Muscle of back (tissue), 13 donors: ENCODE measurements at places on chromosomes 6 and 20.
A peak's percentile ranks its signal among the peaks of the same experiment; 100 is the strongest.

DNA sequence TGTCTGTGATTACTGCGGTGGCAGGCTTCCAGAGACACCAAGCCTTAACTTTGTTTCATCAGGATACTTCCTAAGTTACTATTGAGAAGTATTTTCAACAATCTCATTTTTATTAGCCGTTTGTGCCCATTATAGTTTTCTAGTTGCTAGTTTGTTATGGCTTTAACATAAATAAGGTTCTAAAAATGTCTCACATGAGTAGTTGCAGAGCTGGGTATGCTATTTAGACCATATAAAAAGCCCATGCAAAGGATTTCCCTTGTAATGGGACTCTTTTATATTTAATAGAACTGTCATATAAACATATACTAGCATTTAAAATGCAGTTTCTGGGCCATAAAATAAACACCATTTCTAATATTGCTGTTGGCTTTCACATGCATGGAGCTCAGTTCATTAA, 205.3 kb upstream of the TCF21 start:
- no peak for DNase-seq

DNA sequence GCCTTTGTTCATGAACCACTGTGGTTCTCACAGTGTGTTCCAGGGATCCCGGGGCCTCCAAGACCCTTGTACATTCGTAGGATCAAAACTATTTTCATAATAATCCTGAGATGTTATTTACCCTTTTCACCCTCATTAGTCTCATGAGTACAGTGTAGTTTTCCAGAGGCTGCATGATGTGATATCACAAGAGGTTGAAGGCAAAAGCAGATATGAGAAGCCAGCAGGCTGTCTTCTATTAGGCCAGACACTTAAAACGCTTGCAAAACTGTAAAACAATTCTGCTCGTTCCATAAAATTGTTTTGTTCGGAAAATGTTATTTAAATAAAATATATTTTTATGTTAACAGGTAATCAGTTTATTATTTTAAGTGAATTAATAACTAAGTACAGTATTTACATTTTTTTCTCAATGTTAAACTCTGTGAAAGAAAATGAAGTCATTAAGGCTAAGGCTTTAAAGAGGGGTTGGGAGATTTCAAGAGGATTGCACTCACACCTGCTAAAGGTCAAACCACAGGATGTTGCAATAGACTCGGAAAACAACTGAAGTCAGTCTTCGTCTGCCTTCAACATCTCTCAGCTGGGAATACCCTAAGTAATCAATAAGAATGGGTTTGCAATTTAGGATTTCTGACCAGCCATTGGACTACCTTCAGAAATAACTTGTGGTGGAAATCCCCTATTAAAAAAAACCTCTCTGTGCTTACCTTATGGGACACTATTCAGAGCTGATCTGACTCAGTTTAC, 474.2 kb downstream of the KIF16B start:
- peak; percentile 34 for DNase-seq

DNA sequence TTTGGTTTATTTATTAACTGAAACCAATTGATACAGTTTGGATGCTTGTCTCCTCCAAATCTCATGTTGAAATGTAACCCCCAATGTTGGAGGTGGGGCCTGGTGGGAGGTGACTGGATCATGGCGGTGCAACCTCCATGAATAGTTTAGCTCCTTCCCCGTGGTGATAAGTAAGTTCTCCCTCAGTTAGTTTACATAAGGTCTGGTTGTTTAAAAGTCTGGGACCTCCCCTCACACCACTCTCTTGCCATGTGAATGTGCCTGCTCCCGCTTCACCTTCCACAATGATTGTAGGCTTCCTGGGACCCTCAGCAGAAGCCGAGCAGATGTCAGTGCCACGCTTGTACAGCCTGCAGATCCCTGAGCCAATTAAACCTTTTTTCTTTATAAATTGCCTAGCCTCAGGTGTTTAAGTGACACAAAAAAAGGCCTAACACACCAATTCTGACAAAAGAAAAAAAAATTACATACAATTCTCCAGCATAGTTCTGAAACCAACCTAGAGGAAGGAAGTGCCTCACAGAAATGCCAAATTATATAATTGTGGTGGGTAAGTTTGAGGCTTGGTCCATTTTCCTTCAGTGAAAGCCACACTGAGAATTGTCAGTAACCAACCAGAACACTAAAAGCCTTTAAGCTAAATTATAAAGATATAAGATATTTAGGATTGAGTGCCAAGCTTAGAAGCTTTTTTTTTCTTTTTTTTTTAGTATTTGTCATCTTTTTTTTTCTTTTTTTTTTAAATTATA, 15.0 kb downstream of the MAP7 start:
- no peak for DNase-seq

- DNase-seq, result no peak
Observed at GRCh38 chr20:16313917-16314316, 259.3 kb downstream of the KIF16B start.

DNA sequence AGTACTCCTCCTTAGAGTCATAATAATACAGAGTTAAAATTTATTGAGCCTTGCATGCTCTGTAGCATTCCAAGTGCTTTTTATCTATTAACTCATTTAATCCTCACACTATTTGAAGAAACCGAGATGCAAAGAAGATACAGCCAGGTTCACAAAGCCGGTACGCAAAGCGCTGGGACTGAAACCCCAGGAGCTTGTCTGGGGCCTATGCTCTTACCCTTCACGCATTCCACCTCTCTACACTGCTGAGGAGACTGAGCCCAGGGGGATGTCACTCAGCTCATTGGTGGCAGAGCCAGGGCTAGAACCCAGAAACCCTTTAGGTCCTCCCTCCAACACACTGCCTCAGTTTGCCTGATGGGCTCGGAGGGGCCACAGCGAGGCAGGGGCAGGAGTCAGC, 19.7 kb upstream of the MRPS18A start:
- DNase-seq, result no peak

- no peak for DNase-seq
Observed at GRCh38 chr6:5294392-5295211, 33.3 kb downstream of the FARS2 start.

DNA sequence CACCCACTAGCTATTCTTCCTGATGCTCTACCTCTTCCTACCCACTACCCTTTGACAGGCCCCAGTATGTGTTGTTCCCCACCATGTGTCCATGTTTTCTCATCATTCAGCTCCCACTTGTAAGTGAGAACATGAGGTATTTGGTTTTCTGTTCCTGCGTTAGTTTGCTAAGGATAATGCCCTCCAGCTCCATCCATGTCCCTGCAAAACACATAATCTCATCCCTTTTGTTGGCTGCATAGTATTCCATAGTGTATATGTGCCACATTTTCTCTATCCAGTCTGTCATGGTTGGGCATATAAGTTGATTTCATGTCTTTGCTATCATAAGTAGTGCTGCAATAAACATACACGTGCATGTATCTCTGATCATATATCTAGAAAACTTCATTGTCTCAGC, 218.3 kb upstream of the STXBP5 start:
- DNase-seq, result no peak

DNA sequence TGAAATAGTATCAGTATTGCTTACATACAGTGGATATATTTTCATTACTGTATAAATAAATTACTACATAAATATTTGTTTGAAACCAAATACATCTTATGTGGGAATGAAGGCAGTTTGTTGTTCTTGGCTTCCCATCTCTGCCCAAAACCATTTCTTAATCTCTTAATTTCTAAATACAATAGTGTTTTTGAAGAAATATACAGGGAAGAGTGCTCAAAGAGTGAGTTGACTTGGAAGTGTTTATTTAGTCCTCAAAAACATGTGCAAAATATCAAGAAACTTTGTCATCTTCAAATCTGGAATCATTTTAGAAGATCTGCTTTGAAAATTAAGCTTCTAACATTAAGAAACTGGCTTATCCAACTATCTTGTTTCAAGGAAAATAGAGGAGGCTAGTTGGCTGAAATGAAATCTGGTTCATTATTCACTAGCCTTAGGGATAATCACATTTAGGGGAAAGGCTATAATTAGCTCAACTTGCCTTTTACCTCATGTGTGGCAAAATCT, 259.8 kb upstream of the FLRT3 start:
- no peak for DNase-seq

GRCh38 chr6:117397536-117398227, 28.1 kb downstream of the ROS1 start:
- DNase-seq, result no peak

DNA sequence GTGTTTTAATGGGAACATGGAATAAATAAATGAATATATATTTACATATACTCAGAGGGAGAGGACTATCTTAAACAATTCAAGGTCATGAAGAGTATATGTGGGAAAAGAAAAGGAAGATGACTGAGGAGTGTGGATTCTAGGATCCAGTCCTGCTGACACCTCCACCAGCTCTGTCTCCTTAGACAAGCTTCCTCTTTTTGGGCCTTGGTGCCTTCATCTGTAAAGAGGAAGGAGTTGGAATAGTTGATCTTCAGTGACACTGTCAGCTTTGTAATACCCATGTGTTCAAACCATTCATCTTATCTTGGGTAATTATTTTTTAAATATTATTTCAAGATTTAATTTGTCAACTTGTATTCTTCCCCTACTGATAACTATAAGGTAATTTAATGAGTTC, 338.0 kb downstream of the ADGRB3 start:
- DNase-seq, result no peak

DNA sequence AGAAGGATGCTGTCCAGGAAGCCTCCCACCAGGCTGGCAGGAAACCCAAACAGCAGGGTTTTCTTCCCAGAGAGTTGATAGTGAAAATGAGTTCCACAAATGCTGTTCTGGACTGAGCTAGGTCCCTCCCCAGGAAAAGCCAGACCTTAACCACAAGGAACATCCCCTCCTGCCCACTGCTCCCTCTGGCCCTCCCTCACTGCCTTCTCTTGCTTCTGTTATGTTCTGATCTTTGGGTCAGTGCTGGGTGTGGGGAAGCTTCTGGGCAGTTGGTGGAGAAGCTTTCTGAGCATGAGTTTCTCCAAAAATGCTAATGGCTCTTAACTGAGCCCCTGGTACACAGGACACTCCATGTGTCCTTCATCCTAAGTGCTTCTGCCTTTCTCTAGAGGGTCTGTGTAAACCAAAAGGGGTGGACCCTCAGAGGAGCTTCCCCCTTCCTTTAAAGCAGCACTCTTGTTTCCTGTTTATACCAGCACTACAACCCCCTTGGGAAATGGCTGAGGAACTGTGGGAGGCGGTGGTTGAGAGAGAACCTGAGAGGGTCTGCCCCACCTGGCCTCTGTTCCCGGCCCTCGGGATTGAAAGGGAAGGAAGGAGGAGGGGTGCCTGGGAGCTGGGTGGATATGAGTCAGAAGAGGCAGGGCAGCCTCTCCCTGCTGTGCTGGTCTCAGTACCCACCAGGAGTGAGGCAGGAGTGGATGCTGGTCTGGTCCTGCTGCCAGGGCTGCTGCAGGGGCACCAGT, 42.0 kb downstream of the CDS2 start:
- no peak for DNase-seq
